ENCODE measurements at places on chromosomes 3 and 15.

GRCh38 chr3:142984255-142984654 lies 17.1 kb upstream of the U2SURP start:
- DNase-seq = no peak

DNA sequence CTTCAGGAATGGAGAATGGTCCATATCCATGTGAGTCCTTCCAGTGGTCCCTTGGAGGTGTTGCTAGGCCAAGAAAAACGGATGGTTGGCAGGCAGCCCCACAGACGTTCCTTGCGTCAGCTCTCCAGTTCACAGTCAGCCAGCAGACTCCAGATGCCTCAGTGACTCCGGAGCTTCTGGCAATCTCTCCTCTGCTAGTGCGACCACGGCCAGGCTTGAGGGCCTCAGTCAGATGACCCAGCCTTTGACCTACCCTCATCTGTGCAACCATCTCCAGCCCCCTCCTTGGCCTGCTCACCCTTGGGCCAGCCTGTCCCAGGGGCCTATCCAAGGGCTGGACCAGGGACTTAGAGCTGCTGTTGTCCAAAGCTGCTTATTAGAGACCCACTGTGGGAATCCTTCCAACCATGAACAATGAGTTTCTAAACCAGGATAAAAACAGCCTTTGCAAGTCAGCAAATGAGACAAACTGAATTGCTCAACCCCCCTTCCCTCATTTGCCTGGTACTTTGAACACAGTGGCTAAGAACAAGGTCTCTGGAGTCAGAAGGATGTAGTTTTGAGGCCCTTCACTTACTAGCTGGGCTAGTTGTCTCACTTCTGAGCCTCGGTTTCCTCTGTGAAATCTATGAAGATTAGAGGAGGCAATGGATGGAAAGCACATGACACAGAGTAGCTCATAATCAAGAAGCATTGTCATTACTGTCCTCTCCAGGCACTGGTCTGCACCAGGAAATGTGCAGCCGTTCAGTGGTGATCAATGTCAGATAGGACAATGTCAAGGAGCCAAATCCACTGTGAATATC lies 44.8 kb downstream of the ANP32A start:
- DNase-seq = no peak

DNA sequence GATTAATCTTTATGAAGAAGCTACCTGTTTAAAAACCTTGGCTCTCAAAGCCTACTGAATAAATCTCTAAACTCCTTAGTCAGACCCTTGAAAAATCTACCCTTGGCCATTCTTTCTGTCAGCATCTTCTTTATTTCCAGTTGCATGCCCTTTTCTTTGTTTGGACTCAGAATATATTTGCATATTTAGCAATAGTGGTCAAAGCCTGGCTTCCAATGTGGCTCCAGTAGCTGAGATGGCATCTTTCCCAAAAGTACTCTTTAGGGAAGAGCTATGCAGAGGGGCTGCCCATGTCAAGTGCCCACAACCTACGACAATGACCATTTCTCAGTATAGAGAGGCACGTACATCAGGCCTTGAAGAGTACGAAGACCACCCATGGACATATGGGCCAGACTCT lies 47.2 kb downstream of the TLNRD1 start:
- DNase-seq = no peak

DNA sequence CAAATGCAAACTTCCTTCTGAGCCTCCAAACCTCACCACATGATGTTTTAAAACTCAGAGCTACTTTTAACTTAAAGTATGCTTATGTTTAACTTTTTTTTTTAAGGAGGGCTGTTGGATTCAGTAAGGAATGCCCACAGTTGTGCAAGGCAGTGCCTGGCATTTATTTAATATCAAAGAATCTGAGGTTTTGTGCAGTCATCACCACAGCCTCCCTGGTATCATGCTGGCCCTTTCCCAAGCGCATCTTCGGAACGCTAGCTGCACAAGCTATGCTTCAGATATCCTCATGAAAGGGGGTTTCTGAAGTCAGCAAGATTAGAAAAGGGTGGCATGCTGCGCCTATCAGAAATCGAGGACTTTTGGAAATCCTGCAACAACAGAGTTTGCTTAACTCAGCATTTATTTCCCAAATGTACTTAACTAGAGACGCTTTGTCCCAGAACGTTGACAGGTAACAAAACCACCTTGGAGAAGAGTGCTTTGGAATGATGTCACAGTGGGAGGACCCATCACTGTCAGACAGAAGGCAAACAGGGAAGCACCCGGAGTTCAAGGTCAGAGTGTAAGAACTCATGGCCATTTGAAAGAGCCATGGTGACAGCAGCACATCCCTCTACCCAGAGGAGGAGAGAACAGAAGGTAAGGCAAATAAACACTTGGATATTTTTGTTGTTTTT lies 120.2 kb upstream of the IGF1R start:
- no peak for DNase-seq

GRCh38 chr3:185717627-185718402 lies 107.0 kb downstream of the IGF2BP2 start:
- DNase-seq = no peak

- DNase-seq = no peak
Measured at GRCh38 chr3:43343815-43344214, 57.5 kb downstream of the SNRK start.

Measured in OCI-M1 (cell line).